ENCODE measurements at places on chromosomes 16 and 17.

DNA sequence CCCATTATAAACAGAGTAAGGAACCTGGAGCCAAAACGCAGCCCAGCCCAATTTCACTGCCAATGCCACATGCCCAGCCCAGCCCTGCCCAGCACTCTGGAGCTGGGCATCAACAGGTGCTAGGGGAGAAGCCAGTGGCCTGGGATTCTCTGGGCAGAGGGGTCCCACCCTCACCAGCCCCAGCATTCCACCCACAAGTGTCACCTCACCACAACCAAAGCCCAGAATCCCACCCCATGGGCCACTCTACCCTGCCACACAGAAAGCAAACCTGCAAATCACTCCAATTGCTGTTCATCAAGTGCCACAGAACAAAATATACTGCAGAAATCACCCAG, 102.5 kb upstream of the CDH5 start:
- DNase-seq = no peak
- H3K27me3 ChIP-seq = no peaks in the 10 kb centered on the region
- no peak overlapping the region for H3K27ac ChIP-seq
- peaks cover 3% of the 10 kb centered on the region for H3K4me1 ChIP-seq
- H3K36me3 ChIP-seq = no peaks in the 10 kb centered on the region
- H3K4me3 ChIP-seq = no peak overlapping the region

- H3K27ac ChIP-seq = no peak overlapping the region
- peaks cover 4% of the 10 kb centered on the region for H3K36me3 ChIP-seq
- DNase-seq = no peak
- H3K4me3 ChIP-seq = no peak overlapping the region
- H3K27me3 ChIP-seq = peaks cover 9% of the 10 kb centered on the region
- peaks cover 9% of the 10 kb centered on the region for H3K4me1 ChIP-seq
Measured at GRCh38 chr16:66936889-66937554, 1.7 kb downstream of the CES2 start.

GRCh38 chr17:27872776-27873175, 20.4 kb downstream of the LYRM9 start:
- H3K4me1 ChIP-seq = no peaks in the 10 kb centered on the region
- H3K36me3 ChIP-seq = no peaks in the 10 kb centered on the region
- DNase-seq = no peak
- no peaks in the 10 kb centered on the region for H3K27me3 ChIP-seq

- no peaks in the 10 kb centered on the region for H3K27me3 ChIP-seq
- H3K27ac ChIP-seq = no peak overlapping the region
- no peak overlapping the region for H3K4me3 ChIP-seq
- H3K4me1 ChIP-seq = no peaks in the 10 kb centered on the region
- DNase-seq = no peak
- no peaks in the 10 kb centered on the region for H3K36me3 ChIP-seq
Measured at GRCh38 chr16:87127061-87127765, 190.0 kb downstream of the C16orf95 start.

- DNase-seq = no peak
- no peaks in the 10 kb centered on the region for H3K27me3 ChIP-seq
- no peak overlapping the region for H3K27ac ChIP-seq
- H3K36me3 ChIP-seq = no peaks in the 10 kb centered on the region
Measured at GRCh38 chr16:27108826-27109665, 42.3 kb downstream of the C16orf82 start.

DNA sequence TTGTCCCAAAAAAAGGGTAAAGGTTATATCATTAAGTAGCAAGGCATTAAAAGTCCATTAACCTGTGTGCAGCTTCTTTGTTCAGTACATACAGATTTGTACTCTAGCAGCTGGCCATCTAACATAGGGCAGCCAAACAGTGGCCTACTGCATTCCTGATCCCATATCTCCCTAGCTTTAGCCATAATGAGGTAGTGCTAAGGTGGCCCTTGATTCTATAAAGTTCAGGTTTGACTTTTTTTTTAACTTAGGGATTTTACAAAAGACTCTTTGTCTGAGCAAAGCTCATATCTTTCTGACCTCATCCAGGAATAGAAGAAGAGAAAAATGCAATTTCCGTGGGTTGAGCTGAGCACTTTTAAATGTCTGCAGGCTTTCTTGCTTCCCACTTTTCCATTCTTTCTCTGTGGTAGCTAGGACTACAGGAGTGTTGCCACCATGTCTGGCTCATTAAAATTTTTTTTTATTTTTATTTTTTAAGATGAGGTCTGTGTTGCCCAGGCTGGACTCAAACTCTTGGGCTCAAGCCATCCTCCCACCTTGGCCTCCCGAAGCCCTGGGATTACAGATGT, 19.5 kb upstream of the CDC6 start:
- no peak overlapping the region for H3K27ac ChIP-seq
- H3K36me3 ChIP-seq = peaks cover 2% of the 10 kb centered on the region
- no peak for DNase-seq
- no peak overlapping the region for H3K4me3 ChIP-seq
- no peaks in the 10 kb centered on the region for H3K27me3 ChIP-seq
- H3K4me1 ChIP-seq = peaks cover 2% of the 10 kb centered on the region

DNA sequence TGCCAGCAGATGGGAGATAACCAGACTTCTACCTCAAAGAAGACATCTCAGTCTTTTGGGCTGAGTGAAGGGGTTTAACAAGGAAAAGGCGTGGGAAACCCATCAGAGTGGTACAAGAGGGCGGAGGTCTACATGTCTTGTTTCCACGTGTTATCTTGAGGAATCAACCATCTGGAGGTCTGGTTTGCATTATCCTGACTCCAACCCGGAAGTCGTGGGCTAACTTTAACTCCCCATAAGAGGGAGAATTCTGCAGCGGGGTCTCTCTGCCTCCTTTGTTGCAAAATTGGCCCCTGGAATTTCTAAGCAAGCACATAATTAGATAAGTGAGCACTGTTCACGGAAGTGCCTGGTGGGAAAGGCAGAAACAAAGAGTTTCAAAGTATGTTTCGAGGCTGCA, 398.7 kb upstream of the C16orf82 start:
- no peaks in the 10 kb centered on the region for H3K27me3 ChIP-seq
- no peaks in the 10 kb centered on the region for H3K36me3 ChIP-seq
- no peak for DNase-seq
- H3K4me3 ChIP-seq = no peak overlapping the region

DNA sequence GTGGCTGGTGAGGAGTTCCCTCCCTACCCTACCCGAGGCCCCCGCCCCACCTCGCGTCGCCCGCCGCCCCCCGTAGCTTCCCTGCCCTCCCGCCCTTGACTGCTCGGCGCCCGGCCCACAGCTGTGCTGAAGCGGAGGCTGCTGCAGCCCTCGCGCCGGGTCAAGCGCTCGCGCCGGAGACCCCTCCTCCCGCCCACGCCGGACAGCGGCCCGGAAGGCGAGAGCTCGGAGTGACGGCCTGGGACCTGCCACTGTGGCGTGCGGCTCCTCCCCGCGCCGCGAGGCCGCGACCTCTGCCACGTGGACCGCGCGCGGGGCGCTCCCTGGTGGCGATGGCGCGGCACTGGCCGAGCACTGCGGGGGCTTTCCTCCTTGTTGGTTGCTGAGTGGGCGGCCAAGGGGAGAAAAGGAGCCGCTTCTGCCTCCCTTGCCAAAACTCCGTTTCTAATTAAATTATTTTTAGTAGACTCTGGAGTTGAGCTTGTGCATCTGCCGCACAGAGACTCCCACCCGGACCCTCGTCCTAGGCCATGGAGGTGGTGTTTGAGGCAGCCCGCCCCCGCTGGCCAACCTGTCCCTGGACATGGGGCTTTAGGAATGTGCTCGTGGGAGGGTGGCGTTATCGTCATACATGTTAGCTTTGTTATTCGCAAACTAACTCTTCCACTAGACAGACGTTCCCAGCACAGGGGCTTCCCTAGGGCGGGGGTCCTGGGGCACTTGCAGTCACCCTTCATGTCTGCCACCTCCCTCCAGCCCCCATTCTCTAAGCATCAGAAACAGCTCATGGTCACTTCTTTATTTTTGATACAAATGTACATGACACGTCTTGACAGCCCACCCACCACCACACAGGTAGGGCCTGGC, 4.4 kb downstream of the TP53I13 start:
- H3K4me1 ChIP-seq = peaks cover 8% of the 10 kb centered on the region
- H3K27ac ChIP-seq = no peak overlapping the region
- H3K36me3 ChIP-seq = peaks cover 13% of the 10 kb centered on the region
- peak overlapping the region; percentile 54 for H3K4me3 ChIP-seq

DNA sequence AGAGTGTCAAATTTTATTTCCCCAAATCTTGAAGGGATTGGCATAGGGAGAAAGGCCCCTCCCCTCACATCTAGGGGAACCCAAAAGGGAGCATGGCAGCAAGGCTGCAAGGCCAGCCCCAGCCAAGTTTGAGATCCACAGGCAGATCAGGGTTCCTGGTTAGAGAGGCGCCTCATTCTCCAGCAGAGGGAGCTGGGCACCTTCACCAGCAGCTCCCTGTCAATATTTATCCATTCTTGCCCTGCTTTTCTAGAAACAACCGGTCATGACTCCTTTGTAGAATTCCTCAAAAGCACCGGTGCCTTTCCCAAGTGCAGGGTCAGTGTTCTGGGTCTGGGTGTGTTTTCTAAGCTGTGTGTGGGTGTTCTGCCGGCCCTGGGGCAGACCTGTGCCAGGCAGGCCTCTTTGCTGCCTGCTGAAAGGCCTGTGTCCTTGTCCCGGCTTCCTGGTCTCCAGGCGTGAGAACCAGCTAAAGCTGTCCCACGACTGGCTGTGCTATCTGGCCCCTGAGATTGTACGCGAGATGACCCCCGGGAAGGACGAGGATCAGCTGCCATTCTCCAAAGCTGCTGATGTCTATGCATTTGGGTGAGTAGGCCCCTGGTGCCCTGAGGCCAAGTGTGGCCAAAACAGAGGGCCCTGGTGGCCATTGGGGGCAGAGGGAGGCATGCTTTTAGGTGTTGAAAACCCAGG, 21.2 kb upstream of the LGALS9 start:
- H3K36me3 ChIP-seq = peaks cover 15% of the 10 kb centered on the region
- H3K27ac ChIP-seq = no peak overlapping the region
- H3K4me3 ChIP-seq = no peak overlapping the region
- H3K4me1 ChIP-seq = no peaks in the 10 kb centered on the region
- H3K27me3 ChIP-seq = no peaks in the 10 kb centered on the region
- DNase-seq = no peak

DNA sequence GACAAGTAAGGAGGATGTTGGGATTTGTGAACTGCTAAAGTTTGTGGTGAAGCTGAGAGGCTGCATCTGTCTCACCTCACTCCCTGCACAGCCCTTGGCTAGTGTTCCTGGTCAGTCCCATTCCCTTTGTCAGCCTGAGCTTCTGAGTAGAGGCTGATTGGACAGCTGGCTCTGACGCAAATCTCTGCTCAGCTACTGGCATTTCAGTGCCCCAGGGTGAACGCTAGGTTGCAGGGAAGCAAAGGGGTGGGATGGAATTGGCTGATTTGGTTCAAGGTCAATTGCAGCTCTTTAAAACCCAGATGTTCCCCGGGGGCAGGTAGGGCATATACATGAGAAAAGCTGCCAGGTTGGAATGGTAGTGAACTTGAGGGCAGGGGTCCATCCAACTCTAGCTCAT, 23.1 kb upstream of the CNOT1 start:
- H3K27me3 ChIP-seq = no peaks in the 10 kb centered on the region
- H3K27ac ChIP-seq = no peak overlapping the region

GRCh38 chr17:64599187-64599676, 62.9 kb downstream of the SMURF2 start:
- no peaks in the 10 kb centered on the region for H3K36me3 ChIP-seq
- no peaks in the 10 kb centered on the region for H3K4me1 ChIP-seq
- no peak overlapping the region for H3K4me3 ChIP-seq
- H3K27ac ChIP-seq = no peak overlapping the region
- no peaks in the 10 kb centered on the region for H3K27me3 ChIP-seq

GRCh38 chr17:27504188-27504995, 48.1 kb downstream of the KSR1 start:
- no peak overlapping the region for H3K4me3 ChIP-seq
- no peaks in the 10 kb centered on the region for H3K27me3 ChIP-seq
- no peak overlapping the region for H3K27ac ChIP-seq
- H3K36me3 ChIP-seq = no peaks in the 10 kb centered on the region

GRCh38 chr16:4428500-4428899, 2.8 kb downstream of the DNAJA3 start:
- H3K36me3 ChIP-seq = no peaks in the 10 kb centered on the region
- H3K4me3 ChIP-seq = no peak overlapping the region
- peaks cover 3% of the 10 kb centered on the region for H3K4me1 ChIP-seq
- DNase-seq = no peak
- H3K27ac ChIP-seq = no peak overlapping the region

DNA sequence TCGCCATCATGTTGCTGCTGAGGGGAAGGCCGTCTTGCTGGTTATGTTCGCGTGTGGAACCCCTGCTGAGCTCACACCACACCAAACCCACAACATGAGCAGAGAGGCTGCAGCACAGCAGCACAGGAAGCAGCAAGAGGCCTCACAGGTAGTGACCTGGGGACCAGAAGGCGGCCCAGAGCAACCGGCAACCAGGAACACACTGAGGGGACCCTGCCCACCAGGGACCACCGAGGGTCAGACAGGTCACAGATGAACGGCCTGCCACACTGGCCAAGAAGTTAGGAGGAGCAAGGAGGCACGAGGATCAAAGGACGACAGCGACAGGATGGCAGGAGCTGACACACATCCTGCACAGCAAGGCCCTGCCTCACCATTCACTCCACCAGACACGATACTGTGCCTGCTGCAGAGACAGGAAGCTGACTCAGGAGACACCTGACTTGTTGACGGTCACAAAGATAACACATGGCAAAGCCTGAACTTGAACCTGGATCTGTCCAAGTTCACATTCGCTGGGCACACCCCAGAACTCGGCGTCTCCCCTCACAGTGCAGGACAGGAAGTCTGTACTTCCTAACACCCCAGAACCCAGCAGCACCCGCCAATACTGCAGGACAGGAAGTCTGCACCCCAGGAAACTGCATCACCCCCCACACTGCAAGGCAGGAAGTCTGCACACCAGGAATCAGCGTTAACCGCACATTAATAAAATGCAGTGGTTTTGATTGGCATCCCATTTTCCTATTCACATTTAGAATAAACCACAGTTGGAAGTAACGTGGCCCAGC, 98.5 kb downstream of the ZNF778 start:
- no peak overlapping the region for H3K4me3 ChIP-seq
- H3K4me1 ChIP-seq = no peaks in the 10 kb centered on the region
- H3K27me3 ChIP-seq = no peaks in the 10 kb centered on the region
- H3K27ac ChIP-seq = no peak overlapping the region
- DNase-seq = no peak

- H3K27ac ChIP-seq = no peak overlapping the region
- peaks cover 30% of the 10 kb centered on the region for H3K27me3 ChIP-seq
- no peaks in the 10 kb centered on the region for H3K36me3 ChIP-seq
- no peaks in the 10 kb centered on the region for H3K4me1 ChIP-seq
- no peak for DNase-seq
Measured at GRCh38 chr16:66580605-66581209, 1.4 kb downstream of the CMTM2 start.

DNA sequence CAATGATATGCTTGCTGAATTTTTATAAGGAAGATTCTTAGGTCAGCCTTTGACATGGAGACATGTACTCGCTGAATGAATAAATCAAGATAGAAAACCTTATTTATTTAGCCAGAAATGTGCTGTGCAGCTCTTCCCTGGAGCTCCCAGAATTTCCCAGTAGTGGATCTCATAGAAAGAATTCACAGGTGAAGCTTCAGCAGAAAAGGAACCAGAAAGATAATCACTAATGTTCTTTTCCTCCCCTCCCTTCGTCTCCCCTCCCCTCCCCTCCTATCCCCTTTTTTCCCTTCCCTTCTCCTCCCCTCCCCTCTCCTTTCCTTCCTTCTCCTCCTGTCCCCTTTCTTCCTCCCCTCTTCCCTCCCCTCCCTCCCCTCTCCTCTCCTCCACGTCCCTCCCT, 158.2 kb downstream of the MAP2K6 start:
- no peak overlapping the region for H3K4me3 ChIP-seq
- H3K27ac ChIP-seq = no peak overlapping the region
- H3K27me3 ChIP-seq = no peaks in the 10 kb centered on the region
- DNase-seq = no peak

GRCh38 chr16:85156440-85156839, 44.2 kb upstream of the CIBAR2 start:
- DNase-seq = no peak
- no peaks in the 10 kb centered on the region for H3K27me3 ChIP-seq

- 0 out of 2 replicates have a peak overlapping the region, but pooled peaks have one; percentile 53 for H3K27ac ChIP-seq
- no peaks in the 10 kb centered on the region for H3K27me3 ChIP-seq
- H3K4me1 ChIP-seq = peaks cover 2% of the 10 kb centered on the region
- H3K4me3 ChIP-seq = no peak overlapping the region
Measured at GRCh38 chr16:3999479-4000325, 116.5 kb downstream of the ADCY9 start.
